ENCODE measurements at places on chromosomes 6 and 20. TPM values are rescaled to one million over a fixed set of nuclear protein-coding genes. Genes with fewer than 3 reads are reported as not detected.

Gene WFDC5
- total RNA-seq, result not detected

Gene PROCR
- 3.9 TPM for total RNA-seq

Gene PROKR2
- total RNA-seq, result 9.3 TPM

Gene ENPP4
- total RNA-seq, result 22.1 TPM

Gene C4A
- total RNA-seq, result 14.5 TPM

Data from temporal lobe (tissue), 4 donors.